Esophagus muscularis mucosa (tissue), 4 donors: ENCODE measurements at places on chromosomes 12 and 14. TPM values are rescaled to one million over a fixed set of nuclear protein-coding genes. Genes with fewer than 3 reads are reported as not detected.

The AQP2 gene
- not detected for total RNA-seq

The CTSG gene
- total RNA-seq: 2.1 TPM

The B4GALNT3 gene
- 0.71 TPM for total RNA-seq

The TEAD4 gene
- total RNA-seq: 33.6 TPM

The TPH2 gene
- total RNA-seq: 0.17 TPM

The DBX2 gene
- not detected for total RNA-seq

The ANO2 gene
- total RNA-seq: 4.6 TPM

The DEPDC4 gene
- total RNA-seq: not detected

The PIP4P1 gene
- total RNA-seq: 27.9 TPM

The CABP1 gene
- 2.5 TPM for total RNA-seq

The AGAP2 gene
- total RNA-seq: 2.5 TPM

The EIF2S3B gene
- 0.17 TPM for total RNA-seq

The PPP2R5C gene
- 142 TPM for total RNA-seq

The NFE2 gene
- 0.42 TPM for total RNA-seq

The IFNG-AS1 gene
- not detected for total RNA-seq

The CDKN3 gene
- total RNA-seq: 4.8 TPM

The REM2 gene
- total RNA-seq: 0.66 TPM

The OR2AP1 gene
- not detected for total RNA-seq

The AQP6 gene
- total RNA-seq: 0.11 TPM

The GDF3 gene
- 0.40 TPM for total RNA-seq
